RWPE2 (cell line): ENCODE measurements at places on chromosomes 11 and 22.

DNA sequence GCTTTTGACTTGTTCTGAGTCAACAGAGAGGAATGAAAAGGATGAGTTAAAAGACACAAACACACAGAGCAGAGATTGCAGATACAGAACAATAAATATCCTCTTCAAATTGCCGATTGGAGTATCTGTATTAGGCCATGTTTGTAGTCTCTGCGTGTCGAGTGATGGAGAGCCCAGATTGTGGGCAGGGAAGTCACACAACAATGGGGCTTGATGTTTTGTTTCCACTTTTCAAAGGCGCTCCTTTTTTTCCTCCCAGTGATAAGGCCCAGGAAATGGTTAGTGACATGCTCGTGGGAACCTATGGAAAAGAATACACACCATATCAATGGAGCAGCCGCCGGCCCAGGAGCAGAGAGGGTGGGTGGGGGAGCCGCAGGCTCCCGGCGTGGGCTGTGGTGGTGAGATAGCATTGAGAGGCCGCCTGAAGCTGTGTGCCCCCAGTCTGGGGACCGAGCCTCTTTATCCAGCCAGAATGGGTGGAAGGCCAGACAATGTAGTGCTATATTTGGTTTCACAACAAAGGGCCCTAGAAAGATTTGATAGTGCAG is 555.9 kb downstream of the INSC start:
- no peak for DNase-seq

DNA sequence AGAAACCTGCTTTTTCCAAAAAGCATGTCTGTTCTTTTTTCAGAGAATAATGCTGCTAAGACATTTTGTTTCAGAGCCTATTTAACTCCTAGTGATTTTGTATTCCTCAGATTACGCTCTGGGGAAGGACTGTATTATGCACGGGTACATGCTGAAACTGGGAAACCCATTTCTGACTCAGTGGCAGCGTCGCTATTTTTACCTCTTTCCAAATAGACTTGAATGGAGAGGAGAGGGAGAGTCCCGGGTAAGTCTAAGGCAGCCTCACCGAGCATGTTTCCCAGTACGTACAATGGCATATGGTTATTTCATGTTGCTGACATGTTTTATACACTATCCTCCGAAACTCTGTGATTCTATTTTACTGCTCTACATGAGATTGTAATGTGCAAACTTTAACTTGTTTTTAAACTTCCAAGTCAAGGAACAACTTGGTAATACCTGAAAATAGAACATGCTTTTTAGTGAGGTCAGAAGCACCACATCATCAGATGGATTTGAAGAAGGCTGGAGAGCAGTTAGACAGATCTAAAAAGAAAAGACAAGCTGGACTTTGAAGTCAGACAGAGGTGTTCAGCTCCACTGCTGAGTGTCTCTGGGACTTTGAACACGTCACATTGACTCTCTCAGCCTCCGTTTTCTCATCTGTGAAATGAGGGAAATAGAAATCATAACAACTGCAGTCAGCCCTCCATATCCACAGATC is 23.7 kb upstream of the MYO18B start:
- DNase-seq: no peak

DNA sequence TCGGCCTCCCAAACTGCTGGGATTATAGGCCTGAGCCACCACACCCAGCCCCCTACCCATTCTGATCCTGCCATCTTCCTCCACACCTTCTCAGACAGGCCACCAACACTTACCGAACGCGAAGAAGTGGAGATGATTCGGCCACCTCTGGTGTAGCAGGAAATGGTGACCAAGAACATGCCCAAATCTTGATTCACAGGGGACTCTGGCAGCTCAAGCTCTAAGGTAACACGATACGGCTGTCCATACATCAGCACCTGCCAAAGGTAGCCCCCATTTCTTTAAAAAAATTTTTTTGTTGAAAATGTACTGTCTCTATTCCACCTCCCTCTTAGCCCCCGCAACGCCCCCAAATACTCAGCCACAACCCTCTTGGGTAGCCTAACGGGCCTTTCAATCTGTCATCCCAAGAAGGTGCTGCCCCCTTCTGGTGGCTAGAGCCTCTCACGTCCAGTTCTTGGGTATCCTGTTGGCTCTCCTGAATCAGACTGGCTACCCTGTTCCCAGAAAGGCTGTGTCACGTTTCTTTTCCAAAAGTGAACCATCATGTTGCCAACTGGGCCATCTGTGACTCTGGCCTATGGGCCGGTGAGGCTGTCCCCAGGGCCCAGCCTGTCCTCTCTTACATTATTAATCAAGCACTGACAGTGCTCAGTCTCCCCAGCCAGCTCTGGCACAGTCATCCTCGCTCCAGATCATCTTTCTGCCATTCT is 5.3 kb upstream of the LRRN4CL start:
- no peak for DNase-seq

DNA sequence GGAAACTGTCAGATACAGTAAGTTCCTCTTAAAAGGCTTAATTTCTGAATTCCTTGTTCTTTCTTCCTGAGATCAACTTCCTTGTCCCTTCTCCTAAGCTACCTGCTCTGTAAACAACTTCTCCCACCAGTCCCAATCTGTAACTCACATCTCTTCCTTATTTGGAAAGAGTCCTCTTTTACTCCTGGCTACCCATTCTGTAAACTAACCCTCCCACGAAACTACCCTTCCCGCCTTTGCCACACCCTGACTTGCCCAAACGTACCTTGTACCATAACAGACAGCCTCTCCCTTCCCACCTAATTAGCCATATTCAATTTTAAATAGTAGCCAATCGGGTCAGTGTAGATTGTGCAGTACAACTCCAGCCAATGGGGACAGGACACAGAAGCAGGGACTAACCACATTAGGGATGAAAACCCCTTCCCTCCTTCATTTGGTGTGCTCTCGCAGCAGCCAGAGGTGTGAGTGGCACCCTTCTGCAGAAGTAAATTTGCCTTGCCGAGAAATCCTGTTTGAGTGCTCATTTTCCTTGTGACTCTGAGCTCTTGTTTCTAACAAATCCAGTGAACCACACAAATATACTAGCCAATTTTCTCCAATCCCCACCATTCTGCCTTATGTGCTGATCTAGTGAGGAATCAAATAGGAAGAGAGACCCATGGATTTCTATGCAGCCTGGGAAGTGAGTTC is 49.5 kb downstream of the ZNF280B start:
- no peak for DNase-seq

DNA sequence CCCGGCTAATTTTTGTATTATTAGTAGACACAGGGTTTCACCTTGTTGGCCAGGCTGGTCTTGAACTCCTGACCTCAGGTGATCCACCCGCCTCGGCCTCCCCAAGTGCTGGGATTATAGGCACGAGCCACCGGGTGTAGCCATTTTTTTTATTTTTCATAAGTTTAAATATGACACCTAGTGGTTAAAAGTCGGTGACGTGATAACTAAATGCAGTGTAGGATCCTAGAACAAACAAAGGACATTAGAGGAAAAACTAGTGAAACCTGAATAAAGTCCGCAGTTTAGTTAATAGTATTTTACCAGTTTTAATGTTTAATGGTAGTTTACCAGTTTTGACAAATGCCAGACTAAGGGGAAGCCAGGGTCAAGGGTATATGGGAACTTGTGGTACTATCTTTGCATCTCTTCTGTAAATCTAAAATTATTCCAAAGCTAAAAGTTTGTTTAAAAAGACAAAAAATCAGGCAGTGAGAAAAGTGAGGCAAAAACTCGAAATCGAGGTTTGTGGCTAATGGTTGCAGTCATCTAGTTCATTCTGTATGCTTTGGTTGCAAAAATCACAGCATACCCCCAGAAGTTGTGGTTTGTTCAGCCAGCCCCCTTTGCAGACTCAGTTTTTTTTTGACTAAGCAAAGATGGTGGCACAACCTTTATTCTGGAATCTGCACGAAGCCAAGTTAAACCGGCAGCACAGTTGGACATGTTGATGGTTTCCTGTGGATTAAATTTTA is 29.6 kb downstream of the TOM1 start:
- DNase-seq: no peak

DNA sequence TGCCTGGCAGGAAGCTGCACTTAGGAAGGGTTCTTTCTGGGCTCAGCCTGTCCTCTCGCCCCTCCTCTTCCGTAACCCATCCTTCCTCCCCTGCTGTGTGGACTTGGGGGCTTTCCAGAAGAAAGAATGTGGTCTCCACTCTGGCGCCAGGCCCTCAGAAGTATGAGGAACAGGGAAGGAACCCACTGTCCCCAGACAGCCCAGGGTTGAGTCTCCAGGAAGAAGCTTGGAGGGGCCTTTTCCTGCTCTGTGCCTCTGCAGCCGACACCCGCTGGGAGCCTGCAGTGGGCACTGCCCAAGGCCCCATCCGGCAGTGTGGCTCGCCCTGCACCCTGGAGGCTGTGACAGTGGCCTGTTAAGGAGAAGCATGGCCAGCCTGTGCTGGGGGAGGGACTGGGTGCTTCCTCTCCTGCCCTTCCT is 112.6 kb downstream of the ST3GAL4 start:
- no peak for DNase-seq
